ENCODE measurements at places on chromosomes 6 and 20.

DNA sequence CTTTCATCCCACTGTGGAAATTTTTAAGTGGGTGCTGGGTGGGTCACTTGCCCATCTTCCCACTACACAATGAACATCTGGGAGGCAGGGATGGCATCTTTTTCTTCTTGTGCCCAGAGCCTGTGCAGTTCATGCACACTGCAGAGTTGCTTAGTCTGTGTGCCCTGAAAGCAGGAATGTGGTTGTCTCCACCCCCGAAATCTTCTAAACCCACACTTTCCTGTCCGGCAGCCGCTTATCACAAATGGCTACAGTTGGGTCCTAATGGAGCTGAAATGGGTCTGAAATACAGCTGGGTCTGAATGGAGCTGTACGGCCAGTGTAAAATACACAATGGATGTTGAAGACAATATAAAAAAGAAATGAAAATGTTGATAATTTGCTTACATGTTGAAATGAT lies 112.1 kb upstream of the PMEPA1 start:
- DNase-seq: no peak

- DNase-seq: no peak
These were observed 15.9 kb upstream of the MDGA1 start for GRCh38 chr6:37713529-37714119.

GRCh38 chr20:60494476-60494875 lies 536.3 kb downstream of the CDH26 start:
- DNase-seq: no peak

- no peak for DNase-seq
These were observed 33.4 kb downstream of the TGM2 start for GRCh38 chr20:38131588-38132121.

Data from stomach (tissue), 19 donors.